Kidney epithelial cell (primary cell): ENCODE measurements at places on chromosomes 2 and 18. TPM values are rescaled to one million over a fixed set of nuclear protein-coding genes. Genes with fewer than 3 reads are reported as not detected.

Gene MYO7B
- total RNA-seq: 0.50 and 0.62 TPM in 2 replicates

Gene MOGAT1
- total RNA-seq: not detected in 2 replicates

Gene ZAP70
- total RNA-seq: 0.55 TPM in 1 of 2 replicates, not detected in the other

Gene HNRNPLL
- 29.7 and 39.2 TPM in 2 replicates for total RNA-seq

Gene CPS1
- 1.2 and 3.8 TPM in 2 replicates for total RNA-seq

Gene CXCR1
- total RNA-seq: not detected in 2 replicates

Gene CCDC85A
- 0.27 and 0.29 TPM in 2 replicates for total RNA-seq

Gene RGPD3
- 0.14 and 0.46 TPM in 2 replicates for total RNA-seq

Gene ABCB6
- 5.8 and 7.3 TPM in 2 replicates for total RNA-seq

Gene SDC1
- 184 and 187 TPM in 2 replicates for total RNA-seq

Gene ZNF397
- total RNA-seq: 18.4 and 19.4 TPM in 2 replicates

Gene SP9
- total RNA-seq: not detected in 2 replicates
